ENCODE measurements at places on chromosomes 16 and 17.

DNA sequence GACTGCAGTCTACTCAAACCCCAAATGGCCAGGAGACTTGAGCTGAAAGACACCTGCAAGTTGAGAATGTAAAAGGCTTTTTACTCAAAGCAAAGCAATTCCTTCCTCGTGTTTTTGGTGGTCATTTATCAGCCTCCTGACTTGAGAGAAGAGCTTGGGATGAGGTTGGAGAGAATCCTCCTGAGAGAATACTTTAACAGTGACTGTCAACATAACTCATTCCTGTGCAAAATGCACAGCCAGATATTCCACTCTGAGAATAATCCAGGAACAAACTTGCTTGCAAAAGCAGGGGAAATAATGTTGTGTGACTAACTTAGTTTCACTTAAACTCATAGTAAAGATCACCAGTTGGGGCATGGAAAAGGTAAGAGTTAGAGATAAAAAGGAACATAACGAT lies 53.4 kb downstream of the SNTB2 start:
- no peak for DNase-seq

DNA sequence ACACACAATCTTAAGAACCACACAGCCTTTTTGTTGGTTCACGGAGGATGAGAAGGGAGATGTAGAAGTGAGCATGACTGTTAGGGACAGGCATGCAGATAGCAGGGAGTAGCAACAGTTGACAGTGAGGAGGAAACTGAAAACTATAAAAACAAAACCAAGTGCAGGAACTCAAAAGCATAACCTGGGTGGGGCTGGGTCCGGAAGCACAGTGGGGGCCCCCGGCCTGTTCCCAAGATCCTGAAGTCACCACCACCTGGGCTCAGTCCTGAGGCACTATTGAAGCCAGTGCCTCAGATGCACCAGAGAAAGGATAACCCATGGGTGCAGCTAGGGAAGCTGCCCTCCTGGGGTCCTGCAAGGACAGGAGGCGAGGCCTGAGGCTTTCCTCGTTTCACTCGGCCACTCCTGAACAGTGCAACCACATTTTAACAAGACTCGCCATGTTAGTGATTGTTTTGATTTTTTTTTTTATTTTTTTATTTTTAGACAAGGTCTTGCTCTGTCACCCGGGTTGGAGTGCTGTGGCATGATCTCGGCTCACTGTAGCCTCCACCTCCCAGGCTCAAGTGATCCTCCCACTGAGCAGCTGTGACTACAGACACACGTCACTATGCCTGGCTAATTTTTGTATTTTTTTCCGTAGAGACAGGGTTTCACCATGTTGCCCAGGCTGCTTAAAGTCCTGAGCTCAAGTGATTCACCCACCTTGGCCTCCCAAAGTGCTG lies 27.7 kb upstream of the CBX4 start:
- DNase-seq, result no peak

DNA sequence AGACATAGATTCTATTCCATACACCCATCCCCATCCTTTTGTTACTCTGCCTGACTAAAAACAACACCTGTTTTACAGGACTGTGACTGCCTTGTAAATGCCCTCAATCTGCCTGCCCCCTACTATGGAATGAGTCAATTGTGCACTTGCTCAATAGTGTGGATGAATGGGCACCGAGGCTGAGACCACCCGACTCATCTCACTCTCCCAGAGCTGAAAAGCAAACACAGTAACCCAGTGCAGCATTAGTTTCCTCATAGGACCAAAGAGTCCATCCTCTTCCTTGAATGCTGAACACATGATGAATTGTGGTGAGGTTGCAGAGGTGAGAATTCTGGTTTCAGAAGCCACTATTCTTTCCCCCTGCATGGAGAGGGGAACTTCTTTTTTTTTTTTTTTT lies 233.7 kb downstream of the ZFHX3 start:
- DNase-seq, result no peak

DNA sequence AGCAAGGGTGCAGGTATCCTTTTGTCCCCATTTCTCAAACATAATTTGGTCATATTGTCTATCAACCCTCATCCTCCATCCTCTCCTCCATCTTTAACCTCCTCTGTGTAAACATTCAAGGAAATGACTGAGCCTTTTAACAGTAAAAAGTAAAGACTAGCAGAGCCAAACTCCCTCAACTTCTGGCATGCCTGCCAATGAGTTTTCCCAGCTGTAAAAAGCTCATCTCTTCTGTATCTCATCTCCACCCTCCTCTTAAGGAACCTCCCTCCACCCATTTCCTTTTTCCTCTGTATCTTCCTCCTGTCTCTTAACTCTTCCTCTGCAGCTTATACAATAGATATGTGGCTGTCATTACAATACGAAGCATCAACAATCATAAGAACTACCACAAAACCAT lies 76.9 kb upstream of the PSMD7 start:
- DNase-seq, result no peak

- DNase-seq, result no peak
These were observed 1.7 kb downstream of the SLC5A2 start for GRCh38 chr16:31484491-31485171.

DNA sequence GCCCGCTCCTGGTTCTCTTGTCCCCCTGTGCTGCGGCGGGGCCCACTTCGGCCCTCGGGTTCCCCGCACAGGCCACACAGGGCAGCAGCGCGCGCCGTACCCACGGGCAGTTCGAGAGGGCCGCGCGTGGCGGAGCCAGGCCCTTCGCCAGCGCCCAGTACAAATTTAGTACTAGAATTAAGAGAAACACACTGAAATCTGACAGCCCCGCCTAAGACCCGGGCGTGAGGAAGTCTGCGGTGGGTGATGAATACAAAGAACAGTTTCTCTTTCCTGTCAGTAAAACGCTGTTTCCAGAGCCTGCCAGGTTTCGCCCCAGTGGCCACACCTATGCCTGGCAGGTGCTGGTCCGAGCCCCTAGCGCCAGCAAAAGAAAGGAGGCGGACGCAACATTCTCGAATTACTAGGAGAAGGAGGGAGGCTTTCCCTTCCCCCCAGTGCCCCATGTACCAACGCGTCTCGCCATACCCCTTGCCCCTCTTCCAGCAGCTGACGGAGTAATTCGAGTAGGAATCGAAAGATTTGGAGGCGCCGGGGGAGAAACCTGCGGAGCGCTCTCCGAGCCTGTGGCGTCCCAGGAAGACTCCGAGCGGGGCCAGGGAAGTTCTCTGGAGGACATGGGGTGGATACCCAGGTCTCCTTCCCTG lies 591 bp upstream of the SLFN5 start:
- no peak for DNase-seq

DNA sequence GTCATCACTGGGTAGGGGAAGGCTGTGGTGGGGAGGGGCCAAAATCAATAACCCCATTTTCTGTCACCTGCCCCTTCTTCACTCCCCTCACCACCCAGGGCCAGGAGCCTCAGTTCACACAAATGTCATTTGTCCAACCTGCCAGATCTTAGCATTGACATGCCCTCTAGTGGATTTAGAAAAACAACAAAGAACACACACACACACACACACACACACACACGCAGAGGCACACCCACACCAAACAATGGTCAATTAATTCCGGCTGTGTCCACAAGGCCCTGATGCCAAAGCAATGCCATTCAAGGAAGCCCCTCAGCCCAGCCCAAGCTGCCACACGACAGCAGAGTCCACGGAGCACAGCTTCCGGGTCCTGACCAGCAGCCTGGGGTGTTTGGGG lies 68.4 kb downstream of the NOG start:
- DNase-seq, result no peak

DNA sequence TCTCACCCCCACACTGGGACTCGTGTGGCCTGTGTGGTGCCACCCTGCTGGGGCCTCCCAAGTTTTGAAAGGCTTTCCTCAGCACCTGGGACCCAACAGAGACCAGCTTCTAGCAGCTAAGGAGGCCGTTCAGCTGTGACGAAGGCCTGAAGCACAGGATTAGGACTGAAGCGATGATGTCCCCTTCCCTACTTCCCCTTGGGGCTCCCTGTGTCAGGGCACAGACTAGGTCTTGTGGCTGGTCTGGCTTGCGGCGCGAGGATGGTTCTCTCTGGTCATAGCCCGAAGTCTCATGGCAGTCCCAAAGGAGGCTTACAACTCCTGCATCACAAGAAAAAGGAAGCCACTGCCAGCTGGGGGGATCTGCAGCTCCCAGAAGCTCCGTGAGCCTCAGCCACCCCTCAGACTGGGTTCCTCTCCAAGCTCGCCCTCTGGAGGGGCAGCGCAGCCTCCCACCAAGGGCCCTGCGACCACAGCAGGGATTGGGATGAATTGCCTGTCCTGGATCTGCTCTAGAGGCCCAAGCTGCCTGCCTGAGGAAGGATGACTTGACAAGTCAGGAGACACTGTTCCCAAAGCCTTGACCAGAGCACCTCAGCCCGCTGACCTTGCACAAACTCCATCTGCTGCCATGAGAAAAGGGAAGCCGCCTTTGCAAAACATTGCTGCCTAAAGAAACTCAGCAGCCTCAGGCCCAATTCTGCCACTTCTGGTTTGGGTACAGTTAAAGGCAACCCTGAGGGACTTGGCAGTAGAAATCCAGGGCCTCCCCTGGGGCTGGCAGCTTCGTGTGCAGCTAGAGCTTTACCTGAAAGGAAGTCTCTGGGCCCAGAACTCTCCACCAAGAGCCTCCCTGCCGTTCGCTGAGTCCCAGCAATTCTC lies 27.4 kb downstream of the STH start:
- DNase-seq, result no peak

DNA sequence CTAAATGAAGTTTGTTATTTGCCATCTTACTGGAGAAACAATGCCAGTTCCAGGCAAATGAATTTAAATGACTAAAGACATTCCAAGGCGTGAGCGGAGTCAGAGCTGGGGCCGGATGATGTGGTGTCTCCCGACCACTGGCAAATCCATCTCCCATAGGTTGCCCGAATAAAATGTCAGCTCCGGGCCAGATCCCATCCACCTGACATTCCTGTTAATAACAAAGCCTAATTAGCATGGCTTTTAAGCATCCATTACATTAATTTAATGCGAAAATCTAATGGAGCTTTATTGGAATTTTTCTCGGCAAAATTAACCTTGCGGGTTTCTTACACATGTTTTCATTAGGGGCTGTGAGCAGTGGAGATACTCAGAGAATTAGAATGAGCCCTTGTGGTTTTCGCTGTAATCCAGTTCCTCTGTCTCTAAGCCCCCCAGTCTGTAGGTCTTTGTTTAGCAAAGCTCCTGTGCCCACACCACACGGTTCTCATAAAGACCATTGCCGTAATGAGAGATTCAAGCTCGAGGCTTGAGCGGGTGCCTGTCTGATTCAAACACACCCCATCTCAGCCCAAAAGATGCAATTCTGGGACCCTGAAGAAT lies 123.3 kb downstream of the CCT6B start:
- no peak for DNase-seq

DNA sequence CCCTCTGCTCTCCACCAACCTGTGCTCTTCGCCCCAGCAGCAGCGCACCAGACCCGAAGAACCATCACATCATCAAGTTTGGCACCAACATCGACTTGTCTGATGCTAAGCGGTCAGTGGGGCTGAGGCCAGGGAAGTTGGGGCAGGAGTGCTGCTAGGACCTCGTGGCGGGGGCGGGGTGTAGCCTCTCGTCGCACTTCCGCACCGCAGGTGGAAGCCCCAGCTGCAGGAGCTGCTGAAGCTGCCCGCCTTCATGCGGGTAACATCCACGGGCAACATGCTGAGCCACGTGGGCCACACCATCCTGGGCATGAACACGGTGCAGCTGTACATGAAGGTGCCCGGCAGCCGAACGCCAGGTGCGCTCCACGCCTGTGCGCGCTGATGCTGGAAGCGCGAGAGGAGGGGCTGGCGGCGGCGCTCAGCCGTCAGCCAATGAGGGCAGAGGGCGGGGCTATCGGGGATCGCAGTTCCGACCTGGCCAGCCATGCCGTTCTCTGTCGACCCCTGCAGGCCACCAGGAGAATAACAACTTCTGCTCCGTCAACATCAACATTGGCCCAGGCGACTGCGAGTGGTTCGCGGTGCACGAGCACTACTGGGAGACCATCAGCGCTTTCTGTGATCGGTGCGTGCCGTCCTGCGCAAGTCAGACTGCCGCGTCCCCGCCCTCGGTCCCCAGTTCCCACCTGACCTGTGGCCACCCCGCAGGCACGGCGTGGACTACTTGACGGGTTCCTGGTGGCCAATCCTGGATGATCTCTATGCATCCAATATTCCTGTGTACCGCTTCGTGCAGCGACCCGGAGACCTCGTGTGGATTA lies 3.2 kb upstream of the TMEM88 start:
- DNase-seq, result peak; percentile 87

DNA sequence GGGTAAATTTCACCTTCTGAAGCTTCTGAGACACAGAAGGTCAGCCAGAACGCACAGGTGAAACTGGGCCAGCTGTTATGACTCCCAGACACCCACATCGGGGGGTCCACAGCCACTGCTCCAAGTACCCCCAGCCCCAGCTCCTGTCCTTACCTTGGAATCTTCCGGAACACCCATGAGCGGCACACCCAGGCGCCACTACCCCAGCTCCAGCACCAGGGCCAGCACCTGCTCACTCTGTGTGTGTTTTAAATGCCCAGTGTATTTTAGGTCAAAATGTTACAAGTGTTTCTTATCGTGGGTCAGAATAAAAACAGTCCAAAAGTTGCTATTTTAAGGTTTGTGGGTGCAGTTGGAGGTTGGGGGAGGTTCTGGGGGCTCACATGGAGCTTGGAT lies 116.3 kb downstream of the RMI2 start:
- DNase-seq, result no peak

- no peak for DNase-seq
These were observed 800 bp downstream of the COX4I1 start for GRCh38 chr16:85800321-85800669.

- no peak for DNase-seq
These were observed 6.5 kb downstream of the MARCHF10 start for GRCh38 chr17:62801553-62802114.

All from NCI-H1694 (cell line).